Hematopoietic multipotent progenitor cell treated with erythropoietin and hydrocortisone succinate and interleukin-3 and kit ligand, for 17 days (in vitro differentiated cells): ENCODE measurements at places on chromosomes 5 and 9.

DNA sequence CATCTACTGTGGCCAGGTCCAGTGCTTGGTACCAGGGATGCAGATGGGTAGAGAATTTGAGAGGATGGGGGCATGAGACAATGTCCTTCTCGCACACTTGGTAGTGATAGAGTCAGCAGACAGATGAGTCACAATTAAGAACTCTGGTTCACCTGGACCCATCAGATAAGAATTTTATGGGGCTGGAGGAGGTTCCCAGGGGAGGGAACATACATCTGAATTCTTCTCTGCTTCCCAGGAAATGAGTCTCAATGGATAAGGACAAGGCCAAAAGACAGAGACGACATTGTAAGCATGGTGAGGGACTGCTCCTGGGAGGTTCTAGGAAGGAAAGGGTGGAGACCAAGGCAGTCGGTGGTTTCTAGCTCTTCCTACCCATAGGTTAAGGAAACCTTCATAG, 5.3 kb downstream of the SLC4A9 start:
- DNase-seq = no peak

GRCh38 chr5:132069994-132070393, 3.6 kb upstream of the CSF2 start:
- DNase-seq = no peak

- no peak for DNase-seq
These were observed 844.3 kb upstream of the DMAC1 start for GRCh38 chr9:8643896-8644295.

DNA sequence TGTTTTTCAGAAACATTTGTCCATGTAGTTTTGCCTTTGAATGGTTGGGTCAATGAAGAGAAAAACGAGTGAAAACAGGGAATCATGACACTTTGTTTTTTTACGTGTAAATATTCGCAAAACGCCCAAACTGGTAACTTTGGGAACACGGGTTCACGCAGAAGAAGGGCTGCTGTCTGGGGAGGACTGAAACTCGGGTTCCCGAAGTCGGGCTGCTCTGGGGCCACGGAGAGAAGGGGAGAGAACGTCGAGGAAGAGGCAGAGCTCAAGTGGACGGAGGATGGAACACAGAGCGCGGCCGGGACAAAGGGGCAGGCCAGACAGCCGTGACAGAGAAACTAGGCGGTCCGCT, 478 bp upstream of the SETD9 start:
- DNase-seq = no peak

- no peak for DNase-seq
These were observed 5.2 kb upstream of the ISL1 start for GRCh38 chr5:51378061-51378409.
